Chondrocyte (in vitro differentiated cells): ENCODE measurements at places on chromosomes 7 and 10.

- no peak for DNase-seq
Observed at GRCh38 chr7:43590862-43591557, 8.1 kb downstream of the STK17A start.

DNA sequence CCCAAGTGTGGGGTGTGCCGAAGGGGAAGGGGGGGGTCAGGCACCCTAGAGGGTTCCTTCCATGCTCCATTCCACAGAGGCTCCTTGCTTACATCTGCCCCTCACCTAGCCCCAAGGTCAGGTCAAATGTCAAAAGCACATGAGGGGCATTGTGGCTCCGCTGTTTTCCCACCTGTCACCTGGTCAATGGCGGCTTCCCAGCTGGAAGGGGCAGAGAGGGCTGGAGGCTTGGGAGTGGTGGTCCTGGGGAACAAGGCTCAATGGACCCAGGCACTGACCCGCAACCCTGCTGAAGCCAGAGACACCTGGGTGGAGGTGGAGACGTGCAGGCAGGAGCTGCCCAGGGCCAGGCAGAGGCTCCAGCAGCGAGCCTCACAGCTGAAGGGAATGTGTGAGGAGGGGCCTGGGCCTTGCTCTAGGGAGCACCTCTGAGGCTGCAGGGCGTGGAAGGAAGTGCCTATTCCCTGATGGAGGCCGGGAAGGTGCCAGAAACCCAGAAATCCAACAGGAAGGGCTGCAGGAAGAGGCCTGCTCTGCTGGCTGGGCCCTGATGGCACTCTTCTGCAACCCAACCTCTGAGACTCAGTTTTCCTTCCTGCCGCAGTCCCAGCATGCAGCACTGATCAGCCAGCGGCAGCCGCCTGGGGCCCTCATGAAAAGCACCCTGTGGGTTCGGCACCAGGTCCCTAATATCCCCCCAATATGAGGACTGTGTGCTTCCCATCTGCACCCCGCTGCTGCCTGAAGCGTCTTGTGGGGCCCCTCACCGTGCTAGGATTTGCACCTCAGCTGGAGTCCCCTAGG is 16.0 kb downstream of the RASGEF1A start:
- peak; percentile 76 for DNase-seq

DNA sequence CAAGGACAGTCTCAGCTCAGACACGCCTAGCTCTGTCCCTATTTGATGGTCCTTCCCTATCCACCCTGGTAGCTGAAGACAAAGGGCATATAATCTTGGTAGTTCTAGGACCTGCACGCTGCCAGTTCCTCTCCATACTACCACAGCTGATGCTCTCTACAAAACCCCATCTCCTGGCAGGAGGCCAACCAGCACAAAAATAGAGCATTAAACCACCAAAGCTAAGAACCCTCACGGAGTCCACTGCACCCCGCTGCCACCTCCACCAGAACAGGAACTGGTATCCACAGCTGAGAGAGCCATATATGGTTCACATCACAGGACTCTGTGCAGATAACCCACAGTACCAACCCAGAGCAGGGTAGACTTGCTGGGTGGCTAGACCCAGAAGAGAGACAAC is 299.4 kb downstream of the LRRTM3 start:
- DNase-seq, result no peak

DNA sequence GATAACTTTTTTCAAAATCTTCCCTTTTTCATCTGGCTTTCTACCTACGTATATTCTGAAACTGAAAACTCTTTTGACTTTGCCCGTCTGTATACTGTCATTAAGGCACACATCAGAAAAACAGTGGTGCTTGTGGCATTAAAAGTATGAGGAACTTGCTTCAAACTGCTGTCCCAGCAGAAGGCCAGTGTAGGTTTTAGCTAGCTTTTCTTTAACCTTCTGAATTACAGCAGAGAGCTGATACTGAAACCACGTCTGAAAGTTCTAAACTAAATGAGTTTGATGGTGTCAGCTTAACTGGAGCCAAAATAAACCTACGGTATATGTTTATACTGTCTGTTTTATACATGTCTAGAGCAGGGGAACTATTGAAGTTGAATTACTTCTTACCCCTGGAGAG is 283.4 kb downstream of the TFEC start:
- DNase-seq, result no peak

GRCh38 chr7:134916171-134916883 is 70.0 kb upstream of the AGBL3 start:
- DNase-seq, result no peak

- DNase-seq, result no peak
Observed at GRCh38 chr7:92820191-92820590, 16.2 kb downstream of the CDK6 start.

DNA sequence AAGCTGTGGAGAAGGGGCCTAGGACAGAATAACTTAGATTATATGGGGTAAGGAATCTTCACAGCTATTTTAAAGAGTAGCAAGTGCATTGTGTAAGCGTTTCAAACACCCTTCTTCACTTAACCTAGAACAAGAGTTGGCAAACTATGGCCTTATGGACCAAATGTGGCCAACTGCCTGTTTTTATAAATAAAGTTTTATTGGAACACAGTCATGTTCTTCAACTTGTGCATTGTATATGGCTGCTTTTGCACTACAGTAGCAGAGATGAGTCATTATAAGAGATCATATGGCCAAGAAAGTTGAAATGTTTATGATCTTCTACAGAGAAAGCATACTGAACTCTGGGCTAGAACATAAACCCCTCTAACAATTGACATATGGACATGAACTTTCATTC is 187.8 kb downstream of the ETV1 start:
- no peak for DNase-seq

GRCh38 chr7:18475488-18475887 is 20.1 kb upstream of the HDAC9 start:
- no peak for DNase-seq

DNA sequence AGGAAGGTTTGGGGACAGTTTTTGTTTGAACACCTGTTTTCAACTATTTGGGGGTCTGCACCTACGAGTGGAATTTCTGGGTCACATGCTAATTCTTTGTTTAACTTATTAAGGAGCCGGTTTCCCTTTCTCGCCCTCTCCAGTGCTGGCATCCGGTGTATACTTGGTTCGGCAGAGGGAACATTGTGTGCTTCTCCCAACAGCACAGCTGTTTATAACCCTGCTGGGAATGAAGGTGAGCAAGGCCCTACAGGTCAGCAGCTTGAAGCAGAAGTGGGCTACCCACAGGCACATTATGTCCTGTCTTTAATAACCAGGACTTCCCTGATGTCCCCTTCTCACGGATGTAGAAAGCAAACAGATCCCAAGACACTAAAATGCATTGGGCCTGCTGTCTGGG is 87.5 kb upstream of the PDCD4 start:
- DNase-seq, result no peak
